ENCODE measurements at places on chromosomes 1 and 21. TPM values are rescaled to one million over a fixed set of nuclear protein-coding genes. Genes with fewer than 3 reads are reported as not detected.

- no peaks in the 10 kb centered on the region for H3K4me1 ChIP-seq
- H3K36me3 ChIP-seq: no peaks in the 10 kb centered on the region
- no peak overlapping the region for H3K4me3 ChIP-seq
- DNase-seq: no peak
These were observed 121.5 kb upstream of the KRTAP19-8 start for GRCh38 chr21:31159808-31160207.

RPE65 gene
- not detected for total RNA-seq

STMN1 gene
- 21.2 TPM for total RNA-seq

PRPF38A gene
- 14.2 TPM for total RNA-seq

DNA sequence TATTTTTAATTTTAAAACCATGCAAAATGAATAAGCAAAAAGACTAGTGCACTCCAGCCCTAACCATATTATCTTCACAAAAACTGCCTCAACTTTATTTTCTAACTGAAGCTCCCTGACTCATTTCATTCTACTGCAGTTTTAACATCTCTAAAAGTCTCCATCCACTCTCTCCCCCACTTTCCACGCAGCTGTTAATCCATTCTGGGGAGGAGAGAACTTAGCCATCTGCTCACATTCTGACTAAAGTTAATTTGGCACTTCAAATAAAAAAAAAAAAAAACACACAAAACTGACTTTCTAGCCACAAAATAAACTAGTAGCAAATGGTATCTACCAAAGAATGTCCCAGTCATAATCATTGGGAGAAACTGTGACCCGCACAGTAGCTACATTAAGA is 5.4 kb upstream of the MYBPHL start:
- H3K27me3 ChIP-seq: no peaks in the 10 kb centered on the region
- DNase-seq: no peak
- H3K4me3 ChIP-seq: no peak overlapping the region
- no peaks in the 10 kb centered on the region for H3K4me1 ChIP-seq
- no peak overlapping the region for H3K27ac ChIP-seq

NPPA gene
- total RNA-seq: not detected

- H3K27me3 ChIP-seq: no peaks in the 10 kb centered on the region
- no peaks in the 10 kb centered on the region for H3K36me3 ChIP-seq
- no peaks in the 10 kb centered on the region for H3K4me1 ChIP-seq
- no peak for DNase-seq
- no peak overlapping the region for H3K4me3 ChIP-seq
These were observed 94.1 kb downstream of the RPE65 start for GRCh38 chr1:68355614-68356013.

CHODL gene
- total RNA-seq: 0.35 TPM

GRCh38 chr1:166307261-166308188 is 140.7 kb upstream of the FAM78B start:
- no peaks in the 10 kb centered on the region for H3K36me3 ChIP-seq
- H3K27ac ChIP-seq: no peak overlapping the region
- H3K27me3 ChIP-seq: no peaks in the 10 kb centered on the region
- no peaks in the 10 kb centered on the region for H3K4me1 ChIP-seq
- DNase-seq: no peak

COL11A1 gene
- not detected for total RNA-seq

EPS8L3 gene
- total RNA-seq: 737 TPM

- no peaks in the 10 kb centered on the region for H3K27me3 ChIP-seq
- no peak overlapping the region for H3K27ac ChIP-seq
- DNase-seq: no peak
- no peak overlapping the region for H3K4me3 ChIP-seq
- H3K36me3 ChIP-seq: no peaks in the 10 kb centered on the region
These were observed 68.9 kb downstream of the CNIH3 start for GRCh38 chr1:224684979-224685425.

- H3K4me3 ChIP-seq: no peak overlapping the region
- DNase-seq: no peak
- no peaks in the 10 kb centered on the region for H3K4me1 ChIP-seq
- no peaks in the 10 kb centered on the region for H3K27me3 ChIP-seq
These were observed 255.0 kb upstream of the SNX7 start for GRCh38 chr1:98406352-98407088.

DNA sequence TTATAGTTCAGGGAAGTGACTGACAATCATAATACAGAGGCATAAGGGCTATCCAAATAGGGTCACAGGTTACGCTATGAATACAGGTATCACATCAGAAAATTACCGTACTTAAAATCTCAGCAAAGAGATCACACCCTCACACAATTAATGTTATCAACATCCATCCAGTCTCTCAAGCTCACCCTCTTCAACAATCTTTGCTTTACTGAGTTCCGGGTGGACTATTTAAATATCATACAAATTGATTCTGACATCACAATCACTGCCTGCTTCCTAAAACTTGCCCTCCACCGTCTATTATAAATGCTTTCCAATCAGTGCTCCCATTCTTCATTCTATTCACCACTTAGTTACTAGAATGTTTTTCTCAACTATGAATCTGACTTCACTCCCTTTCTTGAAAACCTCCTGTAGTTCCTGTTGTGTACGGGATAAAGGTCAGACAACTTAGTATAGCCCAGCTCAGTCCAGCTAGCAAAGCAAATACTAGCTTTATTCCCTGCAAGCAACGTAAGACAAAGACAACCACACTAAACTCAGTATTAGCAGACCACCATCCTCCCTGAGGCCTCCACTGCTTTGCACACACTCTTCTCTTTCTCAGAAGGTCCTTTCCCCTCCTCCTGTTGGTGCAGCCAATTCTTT is 398.7 kb downstream of the SMYD3 start:
- no peaks in the 10 kb centered on the region for H3K27me3 ChIP-seq
- H3K36me3 ChIP-seq: no peaks in the 10 kb centered on the region
- no peak overlapping the region for H3K27ac ChIP-seq

GRIK1 gene
- total RNA-seq: 1.2 TPM

- no peaks in the 10 kb centered on the region for H3K4me1 ChIP-seq
- H3K27ac ChIP-seq: no peak overlapping the region
- no peak for DNase-seq
These were observed 40.9 kb downstream of the MTARC1 start for GRCh38 chr1:220827445-220828178.

- no peak overlapping the region for H3K27ac ChIP-seq
- H3K36me3 ChIP-seq: no peaks in the 10 kb centered on the region
- H3K4me1 ChIP-seq: no peaks in the 10 kb centered on the region
- H3K4me3 ChIP-seq: no peak overlapping the region
These were observed 9.1 kb upstream of the PDIK1L start for GRCh38 chr1:26102526-26102925.

BSND gene
- not detected for total RNA-seq

GRCh38 chr1:23044035-23044434 is 24.8 kb downstream of the KDM1A start:
- H3K27me3 ChIP-seq: no peaks in the 10 kb centered on the region
- DNase-seq: no peak
- no peak overlapping the region for H3K27ac ChIP-seq

C1orf210 gene
- total RNA-seq: 72.0 TPM

DNA sequence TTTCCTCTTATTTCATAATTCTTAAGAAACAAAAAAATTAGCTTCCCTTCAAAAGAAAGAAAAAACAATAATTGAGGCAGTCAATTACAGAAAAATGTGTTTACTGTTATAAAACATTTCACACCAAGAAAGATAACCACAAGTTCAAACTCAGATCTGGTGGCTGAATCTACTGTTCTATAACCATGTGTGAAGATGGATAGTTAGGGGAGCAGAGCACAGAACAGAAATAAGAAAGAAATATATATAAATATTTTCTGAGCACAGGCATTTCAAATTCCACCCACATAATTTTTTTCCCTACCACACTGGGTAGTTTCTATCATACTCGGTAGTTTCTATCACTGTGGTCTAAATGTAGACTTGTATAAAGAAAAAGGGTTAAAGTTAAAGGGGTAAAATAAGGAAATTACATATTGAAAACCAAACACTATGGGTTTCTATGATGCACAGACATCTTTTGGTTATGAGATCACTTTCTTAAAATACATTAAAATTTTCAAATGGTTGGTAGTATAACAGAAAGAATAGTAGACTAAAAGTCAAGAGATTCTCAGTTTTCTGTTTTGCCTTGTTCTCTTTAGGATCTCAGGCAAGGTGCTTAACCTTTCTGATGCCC is 10.8 kb downstream of the LYST start:
- no peak overlapping the region for H3K4me3 ChIP-seq
- H3K36me3 ChIP-seq: no peaks in the 10 kb centered on the region
- DNase-seq: no peak
- no peak overlapping the region for H3K27ac ChIP-seq
- H3K4me1 ChIP-seq: no peaks in the 10 kb centered on the region

- no peaks in the 10 kb centered on the region for H3K36me3 ChIP-seq
- peaks cover 16% of the 10 kb centered on the region for H3K4me1 ChIP-seq
- peak; percentile 38 for DNase-seq
- H3K27me3 ChIP-seq: no peaks in the 10 kb centered on the region
- H3K4me3 ChIP-seq: no peak overlapping the region
- no peak overlapping the region for H3K27ac ChIP-seq
These were observed 4.7 kb downstream of the SH2D5 start for GRCh38 chr1:20727746-20728316.

DNA sequence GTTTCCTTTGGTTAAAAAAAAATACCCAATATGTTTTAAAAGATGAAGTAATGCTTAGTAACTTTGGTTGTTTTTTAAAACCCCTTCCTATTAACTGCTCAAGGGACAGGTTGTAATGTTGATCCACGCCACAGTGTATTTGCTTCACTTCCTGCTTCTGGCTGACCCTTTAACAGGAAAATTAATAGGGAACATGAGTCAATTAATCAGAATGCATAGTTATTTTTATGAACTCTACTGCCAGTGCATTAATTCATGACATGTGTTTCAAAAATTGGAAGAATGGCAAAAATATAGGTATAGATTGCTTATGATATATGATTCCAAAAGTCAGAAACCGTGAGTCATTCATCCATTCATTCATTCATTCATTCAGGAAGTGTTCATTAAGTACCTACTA is 204.8 kb downstream of the SETD4 start:
- H3K36me3 ChIP-seq: no peaks in the 10 kb centered on the region
- no peak overlapping the region for H3K27ac ChIP-seq
- DNase-seq: no peak
- H3K4me3 ChIP-seq: no peak overlapping the region
- H3K27me3 ChIP-seq: no peaks in the 10 kb centered on the region

DNA sequence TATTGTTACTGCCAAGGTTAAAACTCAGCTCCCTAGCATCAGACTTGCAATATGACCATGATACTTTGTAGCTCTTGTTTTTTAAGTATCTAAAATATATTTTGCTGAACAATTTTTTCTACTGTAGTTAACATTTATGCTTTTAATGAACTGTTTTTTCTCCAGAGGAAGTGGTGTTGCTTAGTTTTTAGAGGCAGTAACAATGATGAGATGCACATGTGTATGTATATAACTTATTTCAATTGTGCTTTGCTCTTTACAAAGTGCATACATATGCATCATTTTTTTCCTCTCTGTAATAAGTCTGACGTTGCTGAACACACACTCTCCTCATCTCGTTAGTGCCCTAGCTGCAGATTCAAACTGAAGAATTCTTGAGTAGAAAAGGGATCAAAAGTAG is 418.8 kb downstream of the ZP4 start:
- no peak overlapping the region for H3K4me3 ChIP-seq
- no peak for DNase-seq
- H3K36me3 ChIP-seq: no peaks in the 10 kb centered on the region

PRAMEF6 gene
- total RNA-seq: not detected

MXRA8 gene
- 36.9 TPM for total RNA-seq

HES2 gene
- 5.5 TPM for total RNA-seq

DNA sequence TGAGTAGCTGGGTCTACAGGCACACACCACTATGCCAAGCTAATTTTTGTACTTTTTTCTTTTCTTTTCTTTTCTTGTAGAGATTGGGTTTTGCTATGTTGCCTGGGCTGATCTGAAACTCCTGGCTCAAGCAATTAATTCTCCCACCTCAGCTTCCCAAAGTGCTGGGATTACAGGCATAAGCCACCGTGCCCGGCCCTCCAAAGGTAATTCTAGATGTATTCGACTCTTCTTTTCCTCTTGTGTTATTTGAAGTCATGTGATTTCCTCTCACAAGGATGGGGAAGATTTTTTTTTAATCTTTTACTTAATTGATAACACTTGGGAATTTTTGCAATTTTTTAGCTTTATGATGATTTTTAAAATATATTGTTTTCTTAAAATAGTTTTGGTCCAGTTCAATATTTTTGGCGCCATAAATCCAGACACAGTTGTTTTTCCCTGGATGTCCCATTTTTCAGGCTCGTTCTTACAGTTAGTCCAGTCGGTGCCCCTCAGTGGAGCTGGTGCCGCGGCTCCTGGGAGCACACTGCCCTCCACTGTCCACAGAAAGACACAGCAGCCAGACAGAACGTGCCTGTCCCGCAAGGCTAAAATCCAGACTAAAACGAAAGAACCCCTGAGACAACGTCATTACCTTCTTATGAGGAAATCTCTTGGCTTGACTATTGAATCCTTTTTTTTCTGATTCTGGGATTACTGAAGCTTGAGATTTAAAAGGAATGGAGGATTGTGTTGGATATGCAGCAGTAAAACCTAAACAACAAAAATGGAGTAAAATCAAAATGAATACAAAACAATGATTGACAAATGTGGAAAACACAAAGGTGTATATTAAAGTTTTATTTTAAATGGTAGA is 22.4 kb downstream of the STPG1 start:
- H3K4me1 ChIP-seq: peaks cover 14% of the 10 kb centered on the region
- no peaks in the 10 kb centered on the region for H3K36me3 ChIP-seq
- no peak overlapping the region for H3K4me3 ChIP-seq
- peak overlapping the region; percentile 81 for H3K27ac ChIP-seq

ERICH3 gene
- total RNA-seq: 2.5 TPM

DNA sequence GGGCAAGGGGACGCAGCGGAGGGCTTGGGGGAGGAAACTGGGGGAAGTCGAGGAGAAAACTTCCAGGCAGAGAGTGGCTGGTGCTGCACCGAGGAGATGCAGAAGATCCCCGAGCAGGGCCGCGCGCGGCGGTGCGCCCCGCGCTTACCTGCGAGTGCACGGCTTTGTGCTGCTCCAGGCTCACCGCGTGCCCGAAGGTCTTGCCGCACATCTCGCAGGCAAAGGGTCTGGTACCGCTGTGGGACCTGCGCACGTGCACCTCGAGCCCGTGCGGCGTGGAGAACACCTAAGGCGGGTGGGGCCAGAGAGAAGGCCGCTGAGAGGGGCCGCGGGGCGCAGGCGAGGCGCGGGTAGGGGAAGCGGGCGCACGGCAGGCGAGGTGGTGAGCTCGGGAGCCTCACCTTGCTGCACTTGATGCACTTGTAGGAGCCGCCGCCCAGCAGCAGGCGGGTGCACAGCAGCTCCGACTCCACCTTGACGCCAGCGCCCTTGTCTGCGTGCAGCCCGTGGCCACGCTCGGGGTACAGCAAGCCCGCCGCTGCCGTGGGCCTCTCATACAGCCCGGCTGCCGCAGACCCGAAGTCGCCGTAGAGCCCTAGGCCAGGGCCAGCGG is 6.4 kb downstream of the GFI1 start:
- no peaks in the 10 kb centered on the region for H3K27me3 ChIP-seq
- no peak overlapping the region for H3K4me3 ChIP-seq
- no peaks in the 10 kb centered on the region for H3K36me3 ChIP-seq
- no peak overlapping the region for H3K27ac ChIP-seq
- H3K4me1 ChIP-seq: peaks cover 59% of the 10 kb centered on the region

PRRX1 gene
- 1.9 TPM for total RNA-seq
